ENCODE measurements at places on chromosomes 5 and 9.

- DNase-seq, result no peak
These were observed 4.9 kb upstream of the GAPT start for GRCh38 chr5:58486290-58486689.

- no peak for DNase-seq
These were observed at the start of gene SELENOP for GRCh38 chr5:42811591-42812446. Gene SELENOP (minus strand): TSS chr5:42811892. CDS start chr5:42808353, 3,539 bp downstream.

DNA sequence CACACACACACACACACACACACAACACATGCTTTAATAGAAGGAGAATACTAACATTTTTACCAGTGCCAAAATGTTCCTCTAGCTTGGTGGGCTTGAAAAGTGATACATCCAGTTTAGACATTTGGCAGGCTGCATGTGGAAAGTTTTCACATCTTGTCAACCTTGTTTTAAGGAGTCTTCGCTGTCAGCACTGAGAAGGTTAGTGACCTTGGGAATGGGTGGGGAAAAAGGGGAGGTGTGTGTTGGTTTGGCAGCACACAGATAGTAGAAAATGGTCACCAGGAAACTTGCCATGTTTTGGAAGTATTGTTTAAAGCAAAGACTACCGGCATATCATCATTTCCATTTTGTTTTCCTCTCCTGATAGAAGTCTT is 346.5 kb upstream of the ADAMTSL1 start:
- DNase-seq, result no peak

- DNase-seq, result no peak
These were observed 12.9 kb downstream of the ABCA1 start for GRCh38 chr9:104915049-104915448.

DNA sequence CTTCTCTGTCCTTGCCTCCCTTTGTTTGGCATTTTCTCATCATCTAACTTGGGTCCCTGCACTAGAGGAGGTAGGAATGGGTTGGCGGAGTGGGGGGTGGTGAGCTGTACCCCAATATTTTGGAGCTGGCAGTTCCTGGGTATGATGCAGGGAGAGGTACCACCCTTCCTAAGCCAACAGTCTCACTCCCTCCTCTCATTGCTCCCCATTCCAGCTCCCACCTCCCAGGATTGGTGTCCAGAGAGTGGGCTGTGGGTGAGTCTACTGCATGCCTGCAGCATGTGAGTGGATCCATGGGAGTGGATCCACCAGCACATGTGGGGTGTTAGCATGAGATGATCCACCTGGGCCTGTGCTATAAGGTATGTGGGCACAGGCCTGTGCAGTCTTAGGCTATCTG is 22.2 kb upstream of the MYORG start:
- no peak for DNase-seq

DNA sequence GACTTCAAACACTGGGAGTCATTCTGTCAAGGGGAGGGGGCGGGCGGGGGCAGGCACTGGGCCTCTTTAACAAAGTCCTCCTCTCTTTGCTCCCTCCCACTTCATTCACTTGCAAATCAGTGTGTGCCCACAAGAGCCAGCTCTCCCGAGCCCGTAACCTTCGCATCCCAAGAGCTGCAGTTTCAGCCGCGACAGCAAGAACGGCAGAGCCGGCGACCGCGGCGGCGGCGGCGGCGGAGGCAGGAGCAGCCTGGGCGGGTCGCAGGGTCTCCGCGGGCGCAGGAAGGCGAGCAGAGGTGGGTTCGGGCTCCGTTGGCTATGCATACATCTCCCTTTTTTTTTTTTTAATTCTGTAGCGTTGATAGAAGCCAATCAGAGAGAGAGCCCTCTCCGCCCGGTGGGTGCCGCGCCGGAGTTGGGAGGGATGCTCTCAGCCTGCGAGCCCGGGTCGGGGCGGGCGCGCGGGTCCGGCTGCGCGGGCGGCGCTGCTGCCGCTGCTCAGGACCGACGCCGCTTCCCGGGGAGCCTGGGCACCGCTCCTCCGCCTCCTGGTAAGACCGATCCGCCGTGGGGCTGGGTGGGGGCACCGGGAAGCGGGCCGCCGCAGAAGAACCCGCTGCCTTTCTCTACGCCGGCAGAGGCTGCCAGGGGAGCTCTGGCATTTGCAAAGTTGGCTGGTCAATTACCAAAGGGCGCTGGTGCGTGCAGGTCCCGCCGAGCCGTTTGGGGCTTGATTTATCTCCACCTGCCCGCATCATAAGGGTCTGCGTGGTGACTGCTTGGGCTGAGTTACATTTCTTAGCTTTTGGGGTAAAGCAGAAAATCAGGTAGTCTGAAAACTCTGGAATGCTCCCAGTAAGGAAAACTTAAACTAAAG is at the start of gene CDH6:
TSS of gene CDH6 (plus strand) at position 96 of the 877 bp plus-strand sequence. CDS start 73,788 bp downstream, outside the sequence.
- DNase-seq, result no peak

DNA sequence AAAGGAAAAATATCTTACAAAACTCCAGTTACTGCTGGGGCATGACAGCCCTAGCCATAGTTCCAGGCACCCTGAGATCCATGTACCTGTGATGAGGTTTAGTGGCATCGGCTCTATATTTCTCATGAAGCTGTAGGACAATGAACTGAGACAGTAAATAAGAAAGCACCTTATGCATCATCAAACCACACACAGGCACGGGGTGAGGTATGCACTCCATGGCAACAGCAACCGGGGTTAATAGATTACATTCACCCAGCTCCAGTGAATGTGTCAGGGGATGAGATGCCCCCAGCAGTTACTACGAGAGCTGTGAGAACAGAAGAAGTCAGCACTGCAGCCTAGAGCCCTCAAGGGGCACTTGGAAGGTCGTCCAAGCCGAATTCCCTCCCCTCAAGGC is 162.0 kb upstream of the S1PR3 start:
- no peak for DNase-seq

DNA sequence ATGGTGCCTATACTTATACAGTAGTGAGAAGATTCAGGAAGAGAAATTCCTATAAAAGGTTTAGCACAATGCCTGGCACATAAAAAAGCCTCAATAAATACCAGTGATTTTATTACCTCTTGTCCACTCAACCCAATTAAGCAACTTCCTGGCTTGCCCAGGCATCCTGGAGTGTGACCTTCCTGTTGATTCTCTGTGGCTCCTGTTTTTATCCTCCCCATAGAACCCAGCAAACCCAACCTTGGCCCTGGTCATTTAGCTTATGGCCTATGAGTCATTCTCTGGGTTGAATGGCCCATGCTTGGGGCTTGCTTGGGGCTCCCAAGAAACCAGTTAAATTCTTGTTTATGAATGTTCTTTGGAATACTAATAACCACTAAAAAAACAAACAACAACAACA is 21.4 kb upstream of the SPARC start:
- DNase-seq, result peak; percentile 67

GRCh38 chr9:128092199-128092977 is 24.4 kb downstream of the SLC25A25 start:
- no peak for DNase-seq

DNA sequence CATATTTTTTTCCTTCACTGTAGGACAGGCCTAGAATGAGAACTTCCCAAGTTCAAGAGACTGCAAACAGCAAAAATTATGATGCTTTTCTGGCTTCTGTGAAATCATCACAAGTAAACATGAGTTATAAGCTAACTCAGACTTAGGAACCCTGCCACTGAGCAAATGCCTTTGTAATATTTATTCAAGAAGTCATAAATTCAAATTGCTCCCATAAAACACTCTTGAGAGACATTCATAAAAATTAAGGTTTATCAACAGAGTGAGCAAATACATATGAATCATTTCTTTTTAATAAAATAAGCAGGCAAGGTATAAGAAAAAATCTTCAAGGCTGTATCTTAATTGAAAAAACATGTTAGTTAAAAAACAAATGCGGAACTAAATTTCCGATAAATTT is 124.2 kb downstream of the GNA14 start:
- DNase-seq, result no peak
